Lower lobe of right lung (tissue), 2 donors: ENCODE measurements at places on chromosomes 6 and 20. TPM values are rescaled to one million over a fixed set of nuclear protein-coding genes. Genes with fewer than 3 reads are reported as not detected.

TCP1 gene
- 112 TPM for total RNA-seq

FAM83B gene
- total RNA-seq = 0.12 TPM

TRAM2 gene
- total RNA-seq = 21.9 TPM

ZC2HC1B gene
- total RNA-seq = not detected

HAO1 gene
- total RNA-seq = not detected

OR12D3 gene
- total RNA-seq = not detected

GRCh38 chr6:35019171-35019570 is 122.0 kb downstream of the TCP11 start:
- no peaks in the 10 kb centered on the region for H3K27me3 ChIP-seq
- peaks cover 20% of the 10 kb centered on the region for H3K36me3 ChIP-seq
- peak; percentile 55 for DNase-seq
- H3K4me3 ChIP-seq = peak overlapping the region; percentile 64
- peaks cover 87% of the 10 kb centered on the region for H3K4me1 ChIP-seq

- no peak overlapping the region for H3K27ac ChIP-seq
- H3K36me3 ChIP-seq = no peaks in the 10 kb centered on the region
- DNase-seq = no peak
- H3K4me3 ChIP-seq = no peak overlapping the region
- H3K4me1 ChIP-seq = no peaks in the 10 kb centered on the region
- no peaks in the 10 kb centered on the region for H3K27me3 ChIP-seq
Observed at GRCh38 chr6:144029452-144029851, 21.4 kb upstream of the PLAGL1 start.

- no peaks in the 10 kb centered on the region for H3K36me3 ChIP-seq
- H3K4me1 ChIP-seq = peaks cover 9% of the 10 kb centered on the region
- no peak overlapping the region for H3K4me3 ChIP-seq
- DNase-seq = no peak
- H3K27me3 ChIP-seq = no peaks in the 10 kb centered on the region
Observed at GRCh38 chr20:33540427-33540826, 50.5 kb downstream of the CBFA2T2 start.

DNA sequence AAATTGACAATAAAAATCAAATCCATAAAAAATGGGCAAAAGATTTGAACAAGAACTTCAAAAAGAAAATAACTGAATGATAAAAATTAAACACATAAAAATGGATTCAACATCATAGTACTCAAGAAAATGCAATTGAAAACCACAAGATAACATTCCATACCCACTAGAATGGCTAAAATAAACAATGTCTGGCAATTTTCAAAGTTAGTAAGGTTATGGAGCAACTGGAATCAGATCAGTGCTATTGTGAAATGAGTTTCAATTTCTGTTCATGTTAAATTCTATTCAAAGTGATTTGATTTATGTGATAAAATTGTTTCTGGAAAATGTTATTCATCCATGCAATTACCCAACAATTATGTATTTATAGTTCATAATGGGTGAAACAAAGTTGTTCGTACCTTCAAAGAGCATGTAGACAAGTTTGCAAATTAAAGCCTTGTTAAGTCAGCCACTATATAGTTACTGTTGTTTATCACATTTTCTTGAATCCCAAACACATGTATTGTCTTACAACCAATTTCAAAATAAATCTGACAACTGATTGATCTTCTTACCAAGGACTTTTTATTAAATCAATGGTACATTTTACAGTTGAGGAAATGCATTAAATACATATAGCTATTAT is 151.5 kb upstream of the CENPW start:
- DNase-seq = no peak
- no peaks in the 10 kb centered on the region for H3K27me3 ChIP-seq
- H3K4me3 ChIP-seq = no peak overlapping the region
- no peak overlapping the region for H3K27ac ChIP-seq

GRCh38 chr20:64113796-64114355 is 6.5 kb upstream of the NPBWR2 start:
- H3K36me3 ChIP-seq = no peaks in the 10 kb centered on the region
- no peak overlapping the region for H3K27ac ChIP-seq
- no peak overlapping the region for H3K4me3 ChIP-seq
- no peak for DNase-seq
- H3K27me3 ChIP-seq = no peaks in the 10 kb centered on the region
- no peaks in the 10 kb centered on the region for H3K4me1 ChIP-seq

- no peaks in the 10 kb centered on the region for H3K27me3 ChIP-seq
- H3K36me3 ChIP-seq = no peaks in the 10 kb centered on the region
Observed at GRCh38 chr6:135088818-135089809, 34.5 kb upstream of the HBS1L start.

DNA sequence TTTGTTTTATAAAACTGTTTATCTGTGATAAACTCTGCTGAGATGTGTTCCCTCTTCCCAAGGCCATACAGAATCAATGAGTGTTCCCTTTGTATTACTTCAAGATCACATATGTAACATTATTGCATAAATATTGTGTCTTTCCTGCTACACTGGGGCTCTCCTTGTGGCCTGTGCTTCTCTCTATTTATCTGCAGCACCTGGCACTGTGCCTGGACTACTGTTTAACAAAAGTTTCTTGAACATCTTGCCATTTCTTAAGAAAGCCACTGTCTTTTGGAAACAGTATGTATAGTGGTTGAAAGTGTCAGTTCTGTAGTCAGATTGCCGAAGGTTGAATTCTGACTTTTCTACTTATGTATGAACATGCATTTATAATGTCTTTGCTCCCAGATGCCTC is 169.0 kb upstream of the SCGN start:
- H3K4me3 ChIP-seq = no peak overlapping the region
- H3K27ac ChIP-seq = no peak overlapping the region
- H3K4me1 ChIP-seq = no peaks in the 10 kb centered on the region
- DNase-seq = no peak

- no peak overlapping the region for H3K4me3 ChIP-seq
- H3K27me3 ChIP-seq = no peaks in the 10 kb centered on the region
- no peaks in the 10 kb centered on the region for H3K4me1 ChIP-seq
- H3K36me3 ChIP-seq = no peaks in the 10 kb centered on the region
- no peak overlapping the region for H3K27ac ChIP-seq
Observed at GRCh38 chr6:7271205-7271534, 41.8 kb downstream of the SSR1 start.

GRCh38 chr6:70846207-70846835 is 110.5 kb downstream of the B3GAT2 start:
- no peaks in the 10 kb centered on the region for H3K36me3 ChIP-seq
- no peaks in the 10 kb centered on the region for H3K4me1 ChIP-seq
- DNase-seq = no peak
- H3K27ac ChIP-seq = no peak overlapping the region

GRCh38 chr6:146345598-146345997 is 198.0 kb upstream of the RAB32 start:
- H3K4me1 ChIP-seq = no peaks in the 10 kb centered on the region
- H3K27me3 ChIP-seq = no peaks in the 10 kb centered on the region
- H3K4me3 ChIP-seq = no peak overlapping the region
- H3K27ac ChIP-seq = no peak overlapping the region

- H3K27me3 ChIP-seq = no peaks in the 10 kb centered on the region
- no peaks in the 10 kb centered on the region for H3K36me3 ChIP-seq
- no peaks in the 10 kb centered on the region for H3K4me1 ChIP-seq
- no peak for DNase-seq
- H3K4me3 ChIP-seq = no peak overlapping the region
Observed at GRCh38 chr6:117298941-117299340, 33.6 kb downstream of the VGLL2 start.

DNA sequence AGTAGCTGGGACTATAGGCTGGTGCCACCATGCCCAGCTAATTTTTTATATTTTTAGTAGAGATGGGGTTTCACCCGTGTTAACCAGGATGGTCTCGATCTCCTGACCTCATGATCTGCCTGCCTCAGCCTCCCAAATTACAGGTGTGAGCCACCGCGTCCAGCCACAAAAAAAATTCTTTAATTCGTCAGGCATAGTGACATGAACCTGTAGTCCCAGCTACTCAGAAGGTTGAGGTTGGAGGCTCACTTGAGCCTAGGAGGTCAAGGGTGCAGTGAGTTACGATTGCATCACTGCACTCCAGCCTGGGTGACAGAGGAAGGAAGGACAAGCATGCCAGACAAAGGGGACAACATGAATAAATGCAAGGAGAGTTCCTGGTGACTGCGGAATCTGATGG is 19.5 kb upstream of the ASXL1 start:
- H3K4me1 ChIP-seq = peaks cover 46% of the 10 kb centered on the region
- DNase-seq = peak; percentile 69
- no peaks in the 10 kb centered on the region for H3K27me3 ChIP-seq
- peak overlapping the region; percentile 70 for H3K27ac ChIP-seq
- no peaks in the 10 kb centered on the region for H3K36me3 ChIP-seq

- H3K27ac ChIP-seq = peak overlapping the region; percentile 64
- no peaks in the 10 kb centered on the region for H3K27me3 ChIP-seq
- peaks cover 42% of the 10 kb centered on the region for H3K4me1 ChIP-seq
- H3K4me3 ChIP-seq = no peak overlapping the region
- no peak for DNase-seq
Observed at GRCh38 chr6:31585491-31585890, 586 bp upstream of the LST1 start.

DNA sequence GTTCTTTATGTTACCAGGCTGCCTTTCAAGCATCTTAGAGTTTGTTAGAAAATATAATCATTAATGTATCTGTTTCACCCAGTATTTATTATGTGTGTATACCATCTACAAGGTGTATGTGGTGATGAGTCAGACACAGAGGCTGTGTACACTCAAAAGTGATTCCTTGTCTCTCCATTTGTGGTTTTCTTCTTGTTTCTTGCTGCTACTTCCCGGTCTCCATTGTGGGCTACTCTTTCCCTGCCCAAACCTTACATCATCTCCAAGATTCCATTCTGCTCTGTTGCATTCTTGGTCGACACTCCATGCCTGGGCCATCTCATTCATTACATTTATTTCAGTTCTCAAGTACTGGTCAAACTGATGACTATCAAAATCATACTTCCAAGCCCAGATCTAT is 182.2 kb upstream of the STXBP5 start:
- no peaks in the 10 kb centered on the region for H3K4me1 ChIP-seq
- no peak overlapping the region for H3K4me3 ChIP-seq
- DNase-seq = no peak
- H3K36me3 ChIP-seq = no peaks in the 10 kb centered on the region

GRCh38 chr20:52867305-52867704 is 104.9 kb upstream of the TSHZ2 start:
- no peaks in the 10 kb centered on the region for H3K27me3 ChIP-seq
- no peaks in the 10 kb centered on the region for H3K36me3 ChIP-seq
- no peak for DNase-seq

DNA sequence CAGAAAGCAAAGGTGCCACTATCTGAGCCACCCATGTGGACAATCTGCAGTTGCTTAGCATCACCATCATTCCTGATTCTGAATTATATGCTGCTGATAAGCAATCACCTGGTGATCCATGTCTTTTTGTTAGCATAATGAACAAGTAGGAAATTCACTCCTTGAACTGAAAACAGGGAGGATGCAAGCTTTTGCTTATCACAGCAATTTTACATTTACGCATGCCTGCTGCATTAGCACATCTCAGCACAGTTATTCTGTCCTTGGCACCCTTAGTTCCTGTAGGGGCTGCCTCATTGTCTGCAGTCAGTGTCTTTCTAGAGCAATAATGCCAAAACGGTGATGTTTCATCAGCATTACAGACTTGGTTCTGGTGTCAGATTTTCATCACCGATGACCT is 162.6 kb downstream of the KIF16B start:
- H3K36me3 ChIP-seq = peaks cover 6% of the 10 kb centered on the region
- no peak overlapping the region for H3K4me3 ChIP-seq

DNA sequence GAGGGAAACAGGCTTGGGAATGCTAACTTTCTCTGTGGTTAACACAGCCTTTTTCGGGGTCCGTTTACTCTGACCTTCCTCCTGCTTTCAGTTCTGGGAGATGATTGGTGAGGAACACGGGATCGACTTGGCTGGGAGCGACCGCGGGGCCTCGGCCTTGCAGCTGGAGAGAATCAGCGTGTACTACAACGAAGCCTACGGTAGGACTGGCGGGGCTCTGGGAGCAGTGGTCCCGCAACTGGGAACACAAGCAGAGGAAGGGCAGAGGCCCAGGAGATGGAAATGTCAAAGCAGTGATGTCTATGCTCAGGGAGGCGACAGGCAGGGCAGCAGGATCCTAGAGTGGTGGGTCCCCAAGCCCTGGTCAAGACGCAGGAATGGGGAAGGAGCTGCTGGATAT is 3.5 kb downstream of the TUBB1 start:
- no peak overlapping the region for H3K4me3 ChIP-seq
- H3K36me3 ChIP-seq = peaks cover 51% of the 10 kb centered on the region
- H3K27ac ChIP-seq = no peak overlapping the region
- DNase-seq = no peak
- H3K27me3 ChIP-seq = no peaks in the 10 kb centered on the region
- peaks cover 8% of the 10 kb centered on the region for H3K4me1 ChIP-seq
